ENCODE measurements at places on chromosomes 2 and 18.

DNA sequence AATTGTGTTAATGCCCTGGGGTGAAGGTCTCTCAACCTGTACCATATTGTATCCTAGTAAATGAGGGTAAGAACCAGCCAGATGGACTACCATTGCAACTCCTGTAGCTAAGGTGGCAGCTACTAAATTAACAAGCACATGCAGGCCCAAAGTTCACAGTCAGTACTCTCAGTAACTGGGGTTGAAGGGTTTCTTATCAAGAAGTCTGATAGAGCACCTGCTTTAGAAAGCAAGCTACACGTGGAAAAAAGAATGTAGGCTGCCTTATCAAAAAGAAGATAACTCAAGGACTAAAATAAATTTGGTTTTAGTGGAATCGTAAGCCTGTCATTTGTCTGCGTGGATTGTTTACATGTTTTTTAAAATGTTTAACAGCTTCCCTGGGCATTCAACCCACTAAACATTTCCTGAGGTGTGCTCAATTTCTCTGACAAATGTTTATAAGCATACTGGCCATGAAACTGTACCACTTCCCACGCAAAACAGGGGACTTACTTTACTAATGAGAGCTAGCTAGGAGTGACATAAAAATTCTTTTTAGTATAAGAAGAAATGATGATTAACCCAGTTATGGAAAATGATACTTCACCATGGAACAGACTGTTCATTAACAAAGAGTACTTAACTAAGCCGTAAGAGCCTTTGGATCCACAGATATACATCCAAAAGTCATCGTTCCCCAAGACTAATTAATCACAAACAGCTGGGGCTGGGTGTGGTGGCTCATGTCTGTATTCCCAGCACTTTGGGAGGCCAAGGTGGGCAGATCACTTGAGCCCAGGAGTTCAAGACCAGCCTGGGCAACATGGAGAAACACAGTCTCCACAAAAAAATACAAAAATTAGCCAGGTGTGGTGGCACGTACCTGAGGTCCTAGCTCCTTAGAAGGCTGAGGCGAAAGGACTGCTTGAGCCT lies 36.5 kb downstream of the LPIN2 start:
- DNase-seq = no peak

DNA sequence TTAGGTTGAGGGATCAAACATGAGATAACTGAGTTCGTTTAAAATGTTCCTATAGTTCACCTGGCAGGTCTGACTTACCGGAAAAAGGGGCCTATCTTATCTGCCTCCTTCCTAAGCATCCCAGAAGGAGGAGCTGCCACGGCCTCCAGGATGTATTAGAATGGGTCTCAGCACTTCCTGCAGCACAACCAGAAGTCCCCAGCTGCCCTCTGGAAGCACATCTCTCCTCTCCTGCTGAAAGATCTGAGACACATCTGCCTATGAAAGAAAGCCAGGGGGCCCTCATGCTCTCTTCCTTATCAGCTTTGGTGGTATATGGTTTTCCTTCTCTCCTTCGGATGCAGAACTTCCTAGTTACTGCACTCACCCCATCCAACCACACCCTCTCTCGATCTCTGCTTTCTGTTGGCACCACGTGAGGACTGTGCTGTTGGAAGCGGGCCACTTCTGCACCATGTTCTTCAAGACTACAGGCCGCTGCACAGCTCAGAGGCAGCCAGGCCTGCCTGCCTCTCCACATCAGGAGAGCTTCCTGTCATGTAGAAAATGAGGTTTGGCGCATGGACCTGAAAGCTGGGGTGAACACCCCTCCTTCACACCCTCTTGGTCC lies 6.5 kb downstream of the IGFBP5 start:
- DNase-seq = no peak

- DNase-seq = no peak
Measured at GRCh38 chr2:148613231-148614013, 31.1 kb upstream of the EPC2 start.

- DNase-seq = no peak
Measured at GRCh38 chr2:186925514-186925913, 76.5 kb upstream of the ZSWIM2 start.

DNA sequence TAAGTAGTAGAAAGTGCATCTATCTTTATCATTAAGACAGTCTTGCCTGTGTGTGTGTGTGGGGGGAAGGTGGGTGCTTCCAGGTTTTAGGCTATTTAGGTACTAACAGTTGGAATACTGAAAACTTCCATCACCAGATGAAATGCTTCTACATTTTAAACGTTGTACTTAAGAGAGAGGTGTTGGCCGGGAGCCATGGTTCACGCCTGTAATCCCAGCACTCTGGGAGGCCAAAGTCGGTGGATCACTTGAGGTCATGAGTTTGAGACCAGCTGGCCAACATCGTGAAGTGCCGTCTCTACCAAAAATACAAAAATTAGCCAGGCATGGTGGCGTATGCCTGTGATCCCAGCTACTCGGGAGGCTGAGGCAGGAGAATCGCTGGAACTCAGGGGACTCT lies 4.0 kb downstream of the NETO1 start:
- no peak for DNase-seq

DNA sequence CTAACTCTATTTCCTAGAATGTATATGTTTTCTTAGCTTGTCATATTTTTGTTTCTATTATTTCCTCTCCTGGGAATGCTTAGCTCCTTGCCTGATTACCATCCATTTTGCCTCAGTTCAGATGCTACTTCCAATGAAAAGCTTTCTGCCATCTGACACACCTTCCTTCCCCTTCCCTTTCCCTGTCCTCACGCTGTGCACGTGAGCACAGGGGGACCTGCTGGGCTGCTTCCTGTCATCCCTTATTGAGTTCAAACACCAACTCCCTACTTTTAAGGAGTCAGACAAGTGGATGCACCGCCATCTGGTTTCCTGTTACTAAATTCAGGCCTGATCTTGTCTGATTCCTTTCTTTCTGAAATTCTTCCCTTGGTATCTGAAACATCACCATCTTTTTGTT lies 2.4 kb upstream of the INO80C start:
- no peak for DNase-seq

DNA sequence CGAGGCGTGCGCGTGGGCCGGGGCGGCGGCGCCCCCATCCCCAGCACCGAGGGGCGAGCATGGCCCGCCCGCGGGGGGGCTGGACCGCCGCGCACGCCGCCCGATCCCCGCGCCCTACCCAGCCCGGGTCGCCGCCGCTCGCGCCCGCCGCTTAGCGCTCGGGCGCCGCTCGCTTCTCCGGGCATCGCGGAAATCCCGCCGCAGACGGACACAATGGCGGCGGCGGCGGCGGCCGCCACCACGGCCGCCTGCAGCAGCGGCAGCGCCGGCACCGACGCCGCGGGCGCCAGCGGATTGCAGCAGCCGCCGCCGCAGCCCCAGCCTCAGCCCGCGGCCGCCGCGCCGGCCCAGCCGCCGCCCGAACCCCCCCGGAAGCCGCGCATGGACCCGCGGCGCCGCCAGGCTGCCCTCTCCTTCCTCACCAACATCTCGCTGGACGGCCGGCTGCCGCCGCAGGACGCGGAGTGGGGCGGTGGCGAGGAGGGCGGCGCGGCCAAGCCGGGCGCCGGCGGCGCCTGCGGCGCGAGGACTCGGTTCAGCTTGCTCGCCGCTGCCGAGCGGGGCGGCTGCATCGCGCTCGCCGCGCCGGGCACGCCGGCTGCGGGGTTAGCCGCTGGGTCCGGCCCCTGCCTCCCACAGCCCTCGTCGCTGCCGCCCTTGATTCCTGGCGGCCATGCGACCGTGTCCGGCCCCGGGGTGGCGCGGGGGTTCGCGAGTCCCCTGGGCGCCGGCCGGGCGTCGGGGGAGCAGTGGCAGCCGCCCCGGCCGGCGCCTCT lies 453 bp downstream of the CABLES1 start:
- no peak for DNase-seq

DNA sequence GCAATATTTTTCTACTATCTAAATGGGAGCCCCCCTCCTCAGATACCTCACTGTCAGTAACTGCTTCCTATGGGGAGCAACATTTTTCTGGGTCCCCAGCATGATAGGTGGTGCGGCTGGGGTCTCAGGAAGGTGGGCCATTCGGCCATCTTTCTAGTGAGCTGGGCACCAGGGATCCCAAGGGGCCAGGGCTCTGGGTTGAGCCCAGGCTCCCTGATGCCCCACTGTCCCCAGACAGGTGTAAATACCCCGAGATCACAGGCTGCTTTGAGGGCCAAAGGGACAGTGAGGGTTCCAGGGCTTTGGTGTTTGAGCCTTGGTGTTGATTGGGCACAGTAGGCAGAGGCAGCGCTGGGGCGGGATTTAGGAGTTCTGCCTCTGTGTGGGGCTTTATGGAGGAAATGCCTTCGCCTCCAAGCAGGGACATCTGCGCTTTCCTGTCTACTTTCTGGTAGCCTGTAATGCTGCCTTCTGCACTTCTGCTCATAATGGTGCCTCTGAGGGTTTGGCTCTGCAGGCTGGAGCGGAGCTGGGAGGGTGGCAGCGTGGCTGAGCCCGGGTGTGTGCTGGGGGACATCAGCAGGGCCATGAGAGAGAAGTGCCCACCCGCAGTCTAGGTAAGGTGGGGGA lies 5.3 kb downstream of the ITM2C start:
- DNase-seq = no peak

DNA sequence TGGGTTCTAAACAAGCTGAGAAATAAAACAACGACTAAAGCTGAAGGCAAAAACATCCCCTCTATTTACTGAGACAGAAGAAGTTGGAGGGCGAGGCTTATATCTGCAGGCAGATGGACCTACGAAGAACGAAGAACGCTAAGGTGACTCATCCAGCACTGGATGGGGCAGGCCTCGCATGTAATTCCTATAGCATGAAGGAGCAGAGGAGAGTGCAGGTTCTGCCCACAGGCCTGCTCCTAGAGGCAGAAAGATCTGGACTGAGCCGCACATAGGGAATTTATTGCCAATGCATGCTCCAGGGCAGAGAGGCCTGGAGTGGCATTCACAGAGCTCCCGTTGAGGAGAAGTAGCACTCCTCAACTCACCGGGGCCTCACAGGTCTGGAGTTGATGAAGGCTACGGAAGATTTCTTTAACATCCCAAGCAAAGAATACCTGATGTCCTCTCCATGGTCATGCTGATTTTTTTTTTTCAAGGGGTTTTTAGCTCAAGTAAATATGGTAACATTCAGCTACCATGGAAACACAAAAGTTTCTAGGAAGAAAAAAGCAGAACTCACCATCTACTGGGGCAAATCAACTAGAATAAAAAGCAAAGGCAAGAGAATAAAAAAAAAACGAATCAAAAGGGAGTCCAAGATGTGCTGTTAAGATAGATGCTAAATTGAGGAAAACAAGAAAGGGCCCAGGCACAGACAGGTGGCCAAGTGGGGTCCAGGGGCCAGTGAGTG lies 10.4 kb upstream of the METTL21A start:
- DNase-seq = no peak

DNA sequence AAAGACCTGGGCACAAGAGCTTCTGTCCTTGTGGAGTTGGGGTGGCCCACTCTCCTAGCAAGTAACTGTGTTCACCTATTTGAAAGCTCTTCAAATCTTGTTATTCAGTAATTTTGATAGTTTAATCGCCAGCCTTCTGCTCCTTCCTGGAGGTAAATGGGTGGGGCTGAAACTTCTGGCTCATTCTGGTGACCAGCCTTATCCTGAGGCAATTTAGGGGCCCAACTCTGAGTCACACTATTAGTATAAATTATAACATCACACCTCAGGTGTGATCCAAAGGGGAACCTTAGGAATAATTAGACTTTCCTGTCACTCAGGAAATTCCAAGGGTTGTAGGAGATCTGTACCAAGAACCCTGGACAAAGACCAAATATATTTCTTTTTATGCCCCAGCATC lies 255.8 kb upstream of the RGPD4 start:
- no peak for DNase-seq

DNA sequence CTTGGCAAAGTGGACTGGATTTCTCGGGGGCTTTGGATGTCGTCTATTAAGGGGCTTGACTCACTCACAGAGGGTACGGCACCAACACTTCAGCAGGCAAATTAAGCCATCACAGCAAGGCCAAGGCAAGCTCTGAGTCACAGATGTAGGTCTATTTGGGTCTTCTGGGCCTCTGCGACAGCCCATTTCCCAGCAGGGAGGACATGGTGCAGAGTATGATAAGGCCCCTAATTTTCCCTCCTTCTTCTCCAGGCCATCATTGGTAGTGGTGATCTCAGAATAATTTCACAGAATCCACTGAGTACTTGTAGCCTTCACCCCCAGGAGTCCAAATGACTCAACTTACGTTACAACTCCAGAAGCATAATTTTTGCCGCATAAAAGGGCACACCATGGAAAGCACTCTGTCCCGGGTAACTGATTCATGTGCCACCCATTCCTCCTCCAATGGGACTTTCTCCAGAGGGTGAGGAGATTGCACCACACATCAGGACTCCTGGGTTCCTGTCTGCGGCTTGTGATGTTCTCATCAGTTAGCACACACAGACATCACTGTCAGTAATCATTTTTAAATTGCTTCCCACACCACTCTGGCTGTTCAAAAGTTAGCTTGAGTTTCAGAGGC lies 164.9 kb downstream of the TXNL1 start:
- no peak for DNase-seq

- peak; percentile 69 for DNase-seq
Measured at GRCh38 chr18:77106331-77106730, 26.3 kb downstream of the MBP start.

DNA sequence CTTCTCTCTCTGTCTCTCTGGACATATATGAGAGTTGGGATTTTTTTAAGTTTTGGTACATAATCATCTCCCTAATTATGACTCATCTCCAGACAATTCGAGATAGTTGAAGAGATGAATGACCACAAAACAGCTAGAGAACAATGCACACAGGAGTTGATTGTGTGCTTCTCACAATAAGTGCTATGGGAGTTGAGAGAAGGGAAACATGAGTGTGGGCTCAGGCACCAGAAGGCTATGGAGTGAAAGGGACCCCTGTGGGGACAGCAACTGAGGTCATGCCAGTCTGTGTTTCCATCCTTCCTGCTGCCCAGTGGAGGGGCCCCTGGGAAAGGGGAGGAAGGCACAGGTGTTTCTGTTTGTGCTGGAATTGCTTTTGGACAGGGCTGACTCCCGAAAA lies 6.5 kb upstream of the YWHAQ start:
- DNase-seq = no peak

- DNase-seq = no peak
Measured at GRCh38 chr18:77108001-77108692, 24.4 kb downstream of the MBP start.

- no peak for DNase-seq
Measured at GRCh38 chr2:215015421-215015820, 123.0 kb downstream of the ABCA12 start.

DNA sequence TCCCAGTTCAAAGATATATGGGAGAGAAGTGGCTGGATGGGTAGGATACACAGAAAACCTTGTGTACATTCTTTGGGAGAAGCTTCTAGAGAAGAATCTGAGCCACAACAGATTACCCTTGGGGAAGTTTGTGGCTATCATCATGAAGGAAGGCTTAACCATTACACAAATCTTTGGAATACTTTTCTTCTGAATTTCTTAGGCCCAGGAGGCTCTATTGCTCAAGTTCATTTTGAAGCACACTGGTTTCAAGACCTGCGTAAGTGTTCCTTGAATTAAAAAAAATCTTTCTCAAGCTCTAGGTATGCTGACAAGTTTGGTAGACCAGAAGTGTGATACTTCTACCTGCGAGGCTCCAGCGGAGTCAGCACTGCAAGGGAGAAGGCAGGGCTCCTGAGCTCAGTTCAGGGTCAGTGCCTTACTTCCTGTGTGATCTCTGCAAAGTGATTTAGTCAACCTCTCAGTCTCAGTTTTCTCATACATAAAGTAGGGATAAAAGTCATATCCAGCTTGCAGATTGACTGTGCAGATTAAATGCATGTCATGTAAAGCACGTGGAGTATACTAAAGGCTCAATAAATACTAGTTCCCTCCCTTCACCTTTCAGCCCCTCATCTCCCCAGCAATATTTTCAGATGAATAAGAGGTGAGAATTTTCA lies 438.6 kb downstream of the DLGAP1 start:
- no peak for DNase-seq

Data from effector memory CD4-positive, alpha-beta T cell (primary cell).